GM10248 (cell line): ENCODE measurements at places on chromosomes 2 and 18.

DNA sequence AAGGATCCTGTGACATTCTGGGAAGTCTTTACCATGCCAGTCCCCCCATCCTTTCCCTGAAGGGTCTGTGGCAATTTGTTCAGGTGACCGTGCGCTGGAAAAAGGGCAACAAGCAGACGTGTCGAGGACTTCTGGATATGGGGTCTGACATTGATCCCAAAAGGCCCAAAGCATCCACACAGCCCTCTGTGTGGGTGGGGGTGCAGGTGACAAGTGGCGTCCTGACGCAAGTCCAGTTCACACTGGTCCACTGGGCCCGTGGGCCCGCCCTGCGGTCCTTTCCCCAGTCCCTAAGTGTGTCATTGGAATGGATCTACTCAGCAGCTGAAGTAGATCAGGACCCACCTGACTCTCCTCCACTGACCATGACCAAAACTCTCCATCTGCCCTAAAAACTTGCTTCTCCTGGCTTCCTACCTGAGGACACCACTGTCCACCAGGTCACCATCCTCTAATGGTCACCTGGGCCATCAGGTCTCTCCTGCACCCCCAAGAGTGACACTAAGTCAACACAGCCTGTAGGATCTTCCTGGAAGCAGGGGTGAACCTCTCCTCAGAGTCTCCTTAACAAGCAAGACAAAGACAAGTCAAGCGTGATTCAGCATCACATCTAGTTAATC is 85.6 kb upstream of the SLC66A3 start:
- no peak for DNase-seq

DNA sequence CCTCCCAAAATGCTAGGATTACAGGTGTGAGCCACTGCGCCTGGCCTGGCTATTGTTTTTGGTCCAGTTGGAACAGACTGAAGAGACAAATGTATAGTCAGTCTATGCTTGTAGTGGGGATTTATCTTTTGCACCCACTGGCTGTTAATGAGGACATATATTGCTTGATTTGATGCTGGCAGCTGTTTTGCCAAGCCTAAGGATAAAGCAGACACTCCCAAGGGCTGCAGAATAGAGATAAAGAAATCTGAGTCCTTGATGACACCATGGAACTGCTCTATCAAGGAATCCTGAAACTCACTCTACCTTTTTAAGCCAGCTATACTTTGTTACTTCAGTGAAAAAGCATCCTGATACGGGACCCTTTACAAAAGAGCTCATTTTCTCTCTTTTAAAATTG is 43.1 kb upstream of the ENOSF1 start:
- no peak for DNase-seq

- no peak for DNase-seq
Measured at GRCh38 chr2:48049371-48049770, 143.1 kb upstream of the FBXO11 start.

GRCh38 chr2:84938194-84938879 is 32.6 kb upstream of the KCMF1 start:
- no peak for DNase-seq

DNA sequence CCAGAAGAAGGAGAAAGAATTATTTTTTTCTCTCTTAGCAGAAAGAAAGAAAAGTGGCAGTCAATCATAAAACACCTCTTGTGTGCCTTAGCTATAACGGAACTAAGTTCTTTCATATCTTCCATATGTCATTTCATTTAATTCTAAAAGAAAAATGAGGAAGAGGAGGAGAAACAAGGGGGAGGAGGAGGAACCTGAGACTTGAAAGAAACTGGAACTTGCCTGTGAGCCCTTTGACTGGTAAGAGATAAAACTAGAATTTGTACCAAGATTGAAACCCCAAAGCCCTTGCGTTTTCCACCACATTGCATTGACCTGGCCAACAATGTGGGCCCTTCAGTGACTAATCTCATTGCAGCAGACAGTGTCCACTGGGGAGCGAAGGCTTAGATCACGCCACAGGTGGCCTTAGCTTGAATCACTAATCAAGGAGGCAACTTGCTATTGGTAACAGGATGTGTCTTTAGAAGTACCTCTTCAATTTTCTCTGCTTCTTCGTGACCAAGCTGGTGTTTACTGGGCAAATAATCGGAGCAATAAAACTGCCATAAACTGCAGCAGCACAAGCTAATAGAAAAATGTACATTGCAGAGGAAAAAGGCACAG is 307.9 kb downstream of the CLIP4 start:
- no peak for DNase-seq

- DNase-seq: no peak
Measured at GRCh38 chr18:32696376-32696775, 76.4 kb downstream of the KLHL14 start.

DNA sequence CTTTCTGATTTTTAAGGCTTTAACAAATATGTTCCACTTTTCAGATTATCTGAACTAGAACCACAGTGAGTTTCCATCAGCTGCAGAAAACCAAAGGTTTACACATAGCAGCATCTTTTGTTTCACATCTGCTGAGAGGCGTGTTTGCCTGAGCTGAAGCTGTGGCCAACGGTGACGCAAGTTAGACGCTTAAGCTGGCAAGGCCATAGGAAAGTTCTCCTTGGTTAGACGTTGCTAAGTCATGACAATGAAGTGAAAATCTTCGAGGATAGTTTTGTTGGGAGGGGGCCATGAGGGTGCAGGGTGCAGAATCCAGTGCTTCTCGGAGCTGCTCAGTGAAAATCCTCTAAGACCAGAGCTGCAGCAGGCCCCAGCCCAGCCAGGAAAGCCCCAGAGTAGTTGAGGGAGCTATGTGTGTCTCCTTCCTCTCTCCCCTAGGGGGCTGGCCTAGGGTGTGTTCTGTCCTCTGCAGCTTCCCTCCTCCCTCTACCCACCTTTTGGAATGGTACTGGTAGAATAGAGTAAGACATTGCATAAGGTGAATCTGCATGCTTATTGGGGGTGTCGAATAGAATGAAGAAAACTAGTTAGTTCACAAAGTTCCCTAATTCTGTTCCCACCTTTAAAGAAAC is 105.4 kb downstream of the FHOD3 start:
- no peak for DNase-seq
